ENCODE measurements at places on chromosomes 3 and 15. TPM values are rescaled to one million over a fixed set of nuclear protein-coding genes. Genes with fewer than 3 reads are reported as not detected.

- no peak for DNase-seq
Observed at GRCh38 chr3:98574132-98574531, 19.3 kb downstream of the CPOX start.

Gene PAQR5
- 34.0 TPM for total RNA-seq

GRCh38 chr3:64290864-64291263 is 65.6 kb upstream of the PRICKLE2 start:
- no peak for DNase-seq

Gene ADPGK
- total RNA-seq: 41.5 TPM

- no peak for DNase-seq
Observed at GRCh38 chr3:189349772-189350171, 178.0 kb downstream of the TPRG1 start.

Gene GPR160
- total RNA-seq: 9.9 TPM

- no peak for DNase-seq
Observed at GRCh38 chr3:113268311-113268710, 57.0 kb downstream of the BOC start.

Gene EFHB
- total RNA-seq: 0.30 TPM

- no peak for DNase-seq
Observed at GRCh38 chr3:49984394-49984793, 44.4 kb downstream of the RBM6 start.

Gene CLDN1
- 0.20 TPM for total RNA-seq

Gene DNAJA4
- 66.6 TPM for total RNA-seq

Gene ACTR8
- 25.5 TPM for total RNA-seq

- DNase-seq: no peak
Observed at GRCh38 chr3:71131375-71132314, 451.9 kb downstream of the FOXP1 start.

DNA sequence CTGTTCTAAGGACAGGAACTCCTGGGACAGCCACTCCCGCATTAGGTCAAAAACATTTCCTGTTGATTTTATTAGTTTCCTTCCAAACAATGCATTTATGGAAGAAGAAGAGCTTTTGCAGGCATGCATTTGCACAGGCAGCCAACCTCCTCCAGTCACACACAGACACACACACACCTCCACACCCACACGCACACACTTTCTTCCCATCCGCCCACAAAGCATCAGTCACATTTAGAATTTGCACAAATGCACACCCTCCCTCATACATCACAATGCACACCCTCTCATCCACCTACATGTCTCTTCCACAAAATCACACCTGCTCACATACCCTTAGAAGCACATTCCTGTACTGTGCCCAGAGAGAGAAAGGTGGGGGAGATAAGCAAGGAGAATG is 4.1 kb upstream of the TYRO3 start:
- DNase-seq: no peak

DNA sequence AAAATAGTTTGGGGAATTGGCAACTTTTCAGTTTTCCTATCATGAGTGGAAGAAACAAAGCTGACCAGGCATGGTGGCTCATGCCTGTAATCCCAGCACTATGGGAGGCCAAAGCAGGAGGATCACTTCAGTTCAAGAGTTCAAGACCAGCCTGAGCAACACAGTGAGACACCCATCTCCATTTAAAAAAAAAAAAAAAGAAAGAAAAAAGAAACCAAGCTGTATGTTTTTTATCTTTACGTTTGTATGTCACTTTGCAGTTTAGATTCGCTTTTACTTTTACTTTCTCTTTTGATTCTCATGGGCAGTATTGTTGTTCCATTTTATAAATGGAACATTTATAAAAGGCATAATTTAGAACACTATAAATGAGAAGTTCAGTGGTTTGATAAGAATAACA is 31.2 kb upstream of the TNIK start:
- no peak for DNase-seq

Gene SLC12A8
- 19.9 TPM for total RNA-seq

- no peak for DNase-seq
Observed at GRCh38 chr15:46409841-46410301, 775.0 kb downstream of the SQOR start.

GRCh38 chr3:156776031-156776430 is 50.1 kb upstream of the LEKR1 start:
- DNase-seq: no peak

Gene TGM5
- not detected for total RNA-seq

- no peak for DNase-seq
Observed at GRCh38 chr3:111578867-111579266, 16.3 kb downstream of the ZBED2 start.

DNA sequence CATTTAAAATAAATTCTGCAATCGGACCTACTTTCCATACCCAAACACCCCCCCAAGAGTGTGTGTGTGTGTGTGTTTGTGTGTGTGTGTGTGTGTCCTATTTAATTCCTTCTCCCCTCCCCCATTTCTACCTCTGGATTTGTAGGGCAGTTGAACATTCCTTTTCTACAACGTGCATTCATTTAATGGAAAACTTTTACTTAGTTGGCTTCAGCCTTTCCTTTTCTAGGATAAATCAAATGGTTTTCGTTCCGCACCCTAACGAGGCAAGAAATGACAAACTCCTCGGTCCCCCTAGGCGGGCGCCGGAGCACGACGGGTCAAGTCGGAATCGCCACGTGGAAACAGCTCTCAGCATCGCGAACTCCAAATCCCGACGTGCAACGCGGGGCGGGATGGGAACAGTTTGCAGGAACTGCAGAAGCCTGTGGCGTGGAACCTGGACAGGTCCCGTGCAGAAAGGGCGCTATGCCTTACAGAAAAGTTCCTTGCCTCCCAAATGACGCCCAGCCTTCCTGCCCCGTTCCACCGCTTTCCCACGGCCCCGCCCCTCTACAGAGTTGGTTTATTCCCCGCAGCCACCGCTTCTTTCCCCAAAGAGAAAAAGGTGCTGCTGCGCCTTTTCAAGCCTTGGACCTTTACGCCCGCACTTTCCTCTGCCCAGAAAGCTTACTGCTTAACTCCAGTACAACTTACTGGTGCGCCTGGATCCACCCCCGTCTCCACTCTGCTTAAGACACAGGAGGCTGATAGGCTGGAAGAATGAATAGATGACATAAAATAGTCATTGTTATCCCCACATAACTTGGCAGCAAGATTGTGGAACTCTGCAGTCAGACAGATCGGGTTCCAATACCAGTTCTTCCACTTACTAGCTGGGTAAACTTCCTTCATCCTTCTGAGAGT is 1.1 kb upstream of the EIF2B5 start:
- DNase-seq: peak; percentile 85

DNA sequence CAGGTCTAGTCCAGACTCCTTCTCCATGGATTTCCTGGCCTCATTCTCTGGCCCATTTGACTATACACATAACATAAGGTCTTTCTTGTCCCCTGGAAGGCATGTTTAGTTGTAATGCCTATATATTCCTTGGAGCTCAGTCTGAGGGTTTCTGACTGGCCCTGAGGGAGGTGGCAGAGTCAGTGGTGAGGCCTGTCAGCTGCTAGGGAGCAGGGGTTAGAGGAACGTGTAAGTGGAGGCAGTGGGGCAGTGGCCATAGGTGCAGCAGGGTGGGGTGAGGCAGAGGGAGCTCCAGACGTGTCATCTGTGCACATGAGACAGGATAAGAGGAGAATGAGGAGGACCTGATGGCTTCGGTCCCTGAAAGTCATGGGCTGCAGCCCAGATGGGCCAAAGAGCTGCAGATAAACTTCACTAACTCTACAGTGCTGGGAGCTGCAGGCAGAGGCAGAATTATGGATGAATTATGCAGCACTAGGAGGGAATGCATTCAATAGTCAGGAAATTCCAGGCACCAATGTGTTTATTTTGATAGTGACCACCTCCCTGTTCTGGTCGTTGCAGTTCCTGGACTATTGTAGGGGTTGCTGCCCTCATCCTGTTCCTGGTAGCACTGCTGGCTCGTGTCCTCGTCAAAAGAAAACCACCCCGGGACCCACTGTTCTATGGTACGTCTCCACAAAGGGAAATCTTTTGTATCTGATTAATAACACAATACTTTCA is 4.9 kb downstream of the TM6SF1 start:
- DNase-seq: no peak

Gene IL12A
- total RNA-seq: 2.8 TPM

DNA sequence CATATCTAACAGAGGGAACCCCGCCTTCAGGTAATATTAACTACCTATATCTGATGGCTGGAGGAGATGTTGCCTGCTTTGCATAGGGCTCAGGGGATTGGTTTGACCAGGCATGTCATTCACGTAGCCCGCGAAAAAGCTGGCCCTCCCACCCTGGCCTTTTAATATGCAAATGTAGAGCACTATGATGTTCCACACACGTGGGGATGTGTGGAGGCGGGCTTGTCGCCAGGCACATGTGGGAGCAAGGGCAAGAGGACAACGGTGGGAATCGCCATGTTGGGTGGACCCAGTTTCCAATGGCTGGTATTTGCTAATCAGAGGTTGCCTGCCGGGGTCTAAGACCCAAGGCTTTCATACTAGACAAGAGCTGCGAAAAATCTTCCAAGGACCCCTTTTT is 469.8 kb downstream of the ZPLD1 start:
- DNase-seq: no peak

- no peak for DNase-seq
Observed at GRCh38 chr3:73664389-73664788, 39.6 kb upstream of the PDZRN3 start.

DNA sequence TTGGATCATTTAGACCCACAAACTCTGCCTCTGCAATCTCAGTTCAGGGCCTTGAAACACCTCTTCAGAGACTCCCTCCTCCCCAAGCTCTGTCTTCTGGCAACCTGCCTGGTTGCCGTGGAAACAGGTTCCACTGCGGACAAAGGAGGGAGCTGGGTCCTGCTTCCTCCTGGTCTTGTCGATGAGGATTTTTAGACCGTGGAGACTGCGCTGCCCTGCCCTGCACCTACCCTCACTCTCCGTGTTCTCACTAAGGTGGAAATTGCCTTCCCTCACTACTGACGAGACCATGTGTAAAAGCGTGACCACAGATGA is at the start of gene RTP1:
TSS of gene RTP1 (plus strand) at position 152 of the 315 bp plus-strand sequence. CDS start at position 182, 30 bp downstream.
- no peak for DNase-seq

- DNase-seq: no peak
Observed at GRCh38 chr3:155870945-155871745, 695 bp downstream of the GMPS start.

DNA sequence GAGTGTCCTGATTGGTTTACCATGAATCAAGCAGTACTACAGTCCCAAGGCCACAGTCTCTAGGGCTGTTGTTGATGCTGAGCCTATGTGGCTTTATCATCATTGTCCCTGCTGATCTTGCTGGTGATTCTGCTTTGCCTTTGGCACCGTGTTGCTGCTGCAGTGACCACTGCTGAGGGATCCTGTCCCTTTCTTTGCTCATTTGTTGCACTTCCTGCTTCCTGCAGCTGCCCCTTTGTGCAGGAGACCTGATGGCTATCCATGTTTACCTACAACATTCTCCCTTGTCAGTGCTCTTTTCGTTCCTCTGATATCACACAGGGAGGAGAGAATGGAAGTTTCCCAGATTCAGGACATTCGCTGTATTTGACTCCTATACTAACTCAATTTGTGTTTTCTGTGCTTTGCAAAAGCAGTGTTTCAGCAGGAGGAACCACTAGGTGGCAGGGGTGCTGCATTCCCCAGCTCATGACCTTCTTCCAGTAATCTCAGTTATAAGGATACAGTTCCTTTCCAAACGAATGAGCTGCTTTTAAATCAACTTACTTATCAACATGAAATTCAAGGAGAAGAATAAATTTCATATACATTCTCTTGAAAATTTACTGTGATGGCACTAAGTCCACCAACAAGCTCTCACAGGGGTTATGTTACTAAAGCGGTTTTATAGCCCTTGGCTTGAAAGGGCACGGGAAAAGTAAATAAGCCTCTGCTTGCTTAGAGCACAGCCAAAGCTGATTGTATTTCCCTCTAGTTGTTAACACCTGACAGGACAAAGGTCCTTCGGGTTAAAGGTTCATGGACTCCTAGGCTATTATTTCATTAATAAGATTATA is 9.7 kb upstream of the THUMPD3 start:
- peak; percentile 21 for DNase-seq

GRCh38 chr3:15506571-15506970 is 14.9 kb downstream of the COLQ start:
- DNase-seq: no peak

DNA sequence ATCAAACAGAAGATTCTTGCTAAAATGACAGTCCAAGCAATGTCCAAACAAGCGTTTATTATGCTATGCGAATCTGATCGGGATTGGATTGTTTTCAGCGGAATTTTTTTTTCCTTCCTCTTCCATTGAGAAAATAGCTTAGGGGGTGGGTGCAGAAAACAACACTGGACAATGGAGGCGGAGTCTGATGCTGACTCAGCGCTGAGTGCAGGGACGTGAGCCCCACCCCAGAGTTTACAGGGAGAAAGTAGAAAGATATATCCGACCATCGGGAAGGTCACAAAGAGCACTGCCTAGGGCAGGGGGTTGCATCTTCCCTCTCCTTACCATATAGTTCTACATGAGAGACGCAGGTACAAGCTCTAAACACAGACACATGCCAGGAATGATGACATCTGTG is 117.0 kb downstream of the FOXP1 start:
- no peak for DNase-seq

GRCh38 chr3:39222462-39222861 is 30.1 kb upstream of the XIRP1 start:
- no peak for DNase-seq

GRCh38 chr3:159760046-159760445 is 228.6 kb upstream of the IL12A start:
- no peak for DNase-seq

- no peak for DNase-seq
Observed at GRCh38 chr3:5806192-5806591, 618.7 kb downstream of the EDEM1 start.
